ENCODE measurements at places on chromosomes 12 and 14. TPM values are rescaled to one million over a fixed set of nuclear protein-coding genes. Genes with fewer than 3 reads are reported as not detected.

The CLEC14A gene
- not detected for total RNA-seq

The SLC39A5 gene
- 1.3 TPM for total RNA-seq

- peaks cover 24% of the 10 kb centered on the region for H3K36me3 ChIP-seq
- no peaks in the 10 kb centered on the region for H3K27me3 ChIP-seq
- no peak overlapping the region for H3K27ac ChIP-seq
- no peak for DNase-seq
- no peak overlapping the region for H3K4me3 ChIP-seq
Observed at GRCh38 chr14:58315606-58316005, 17.3 kb downstream of the ARID4A start.

DNA sequence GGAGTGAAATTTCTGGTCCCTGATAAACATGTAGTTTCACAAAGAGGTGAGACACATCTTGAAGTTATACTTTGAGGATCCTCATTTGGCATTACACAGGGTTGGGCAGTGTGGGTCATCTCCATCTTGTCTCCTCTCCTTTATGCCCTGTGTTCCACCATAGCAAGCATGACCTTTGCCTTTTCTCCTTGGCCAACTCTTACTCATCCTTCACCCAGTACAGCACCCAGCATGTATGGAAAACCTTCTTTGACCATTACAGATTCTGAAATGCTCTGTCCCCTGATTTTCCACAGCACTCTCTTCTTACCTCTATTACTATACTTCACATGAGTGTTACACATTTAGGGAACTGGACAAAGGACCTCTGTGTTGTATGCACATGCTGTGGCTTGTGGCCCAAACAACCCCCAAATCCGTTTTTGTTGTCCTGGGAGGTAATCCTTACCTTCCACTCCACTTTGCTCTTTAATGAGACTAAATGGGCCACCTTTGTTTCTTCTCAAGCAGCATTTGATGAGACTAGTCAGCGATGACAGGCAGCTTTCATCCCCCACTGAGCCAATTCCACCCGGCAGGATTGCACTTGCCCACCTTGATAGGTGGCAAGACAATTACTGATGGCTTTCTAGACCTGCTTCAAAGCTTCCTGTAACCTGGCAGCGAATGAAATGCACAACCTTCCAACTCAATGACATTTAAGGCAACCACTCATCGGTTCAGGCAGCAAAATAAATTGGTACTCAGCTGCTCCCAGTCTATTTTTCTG is 163.5 kb downstream of the MON2 start:
- peaks cover 14% of the 10 kb centered on the region for H3K27me3 ChIP-seq
- H3K27ac ChIP-seq, result no peak overlapping the region
- H3K36me3 ChIP-seq, result no peaks in the 10 kb centered on the region
- no peak overlapping the region for H3K4me3 ChIP-seq
- peaks cover 44% of the 10 kb centered on the region for H3K4me1 ChIP-seq
- no peak for DNase-seq

- no peak for DNase-seq
- H3K27me3 ChIP-seq, result no peaks in the 10 kb centered on the region
- peak overlapping the region; percentile 41 for H3K27ac ChIP-seq
- peaks cover 52% of the 10 kb centered on the region for H3K4me1 ChIP-seq
- peaks cover 6% of the 10 kb centered on the region for H3K36me3 ChIP-seq
Observed at GRCh38 chr14:103402695-103403094, 17.5 kb downstream of the MARK3 start.

GRCh38 chr14:101628975-101629374 is 67.7 kb downstream of the DIO3 start:
- no peak for DNase-seq
- peaks cover 10% of the 10 kb centered on the region for H3K4me1 ChIP-seq

GRCh38 chr12:50051101-50051806 is 6.1 kb upstream of the ASIC1 start:
- no peaks in the 10 kb centered on the region for H3K36me3 ChIP-seq
- peaks cover 32% of the 10 kb centered on the region for H3K4me1 ChIP-seq
- no peak overlapping the region for H3K4me3 ChIP-seq
- no peak for DNase-seq
- no peak overlapping the region for H3K27ac ChIP-seq

The RNASE7 gene
- 0.66 TPM for total RNA-seq

- peaks cover 14% of the 10 kb centered on the region for H3K4me1 ChIP-seq
- no peak within 1 kb of the TSS for H3K27ac ChIP-seq
- H3K4me3 ChIP-seq, result peak within 1 kb of the TSS; percentile 78
- H3K36me3 ChIP-seq, result no peaks in the 10 kb centered on the region
- peaks cover 56% of the 10 kb centered on the region for H3K27me3 ChIP-seq
Observed at GRCh38 chr12:51591016-51591901, at the start of gene SCN8A. SCN8A (plus strand) TSS chr12:51591233; CDS start chr12:51662818, 71,585 bp downstream.

The LRRC9 gene
- total RNA-seq, result 0.34 TPM

DNA sequence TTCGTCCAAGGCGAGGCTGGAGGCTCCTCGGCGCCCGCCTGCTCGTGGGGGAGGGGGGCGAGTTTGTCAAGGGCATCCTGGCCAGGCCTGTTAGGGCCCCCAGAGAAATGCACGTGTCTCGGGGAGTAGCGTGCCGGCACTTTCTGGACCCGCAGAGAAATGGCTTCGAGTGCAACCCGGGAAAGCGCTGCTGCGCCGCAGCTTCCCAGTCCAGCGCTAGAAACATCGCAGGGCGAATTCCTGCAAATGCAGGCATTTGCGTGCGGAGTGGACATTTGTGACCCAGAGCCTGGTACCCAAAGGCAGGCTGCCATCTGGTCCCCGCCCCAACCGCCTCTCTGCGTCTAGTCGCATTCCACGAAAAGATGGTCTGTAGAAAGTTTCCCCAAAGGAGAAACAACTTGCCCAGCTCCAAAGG is 756 bp downstream of the LGR5 start:
- peak overlapping the region; percentile 72 for H3K4me3 ChIP-seq
- peaks cover 26% of the 10 kb centered on the region for H3K4me1 ChIP-seq
- H3K27me3 ChIP-seq, result peaks cover 84% of the 10 kb centered on the region

DNA sequence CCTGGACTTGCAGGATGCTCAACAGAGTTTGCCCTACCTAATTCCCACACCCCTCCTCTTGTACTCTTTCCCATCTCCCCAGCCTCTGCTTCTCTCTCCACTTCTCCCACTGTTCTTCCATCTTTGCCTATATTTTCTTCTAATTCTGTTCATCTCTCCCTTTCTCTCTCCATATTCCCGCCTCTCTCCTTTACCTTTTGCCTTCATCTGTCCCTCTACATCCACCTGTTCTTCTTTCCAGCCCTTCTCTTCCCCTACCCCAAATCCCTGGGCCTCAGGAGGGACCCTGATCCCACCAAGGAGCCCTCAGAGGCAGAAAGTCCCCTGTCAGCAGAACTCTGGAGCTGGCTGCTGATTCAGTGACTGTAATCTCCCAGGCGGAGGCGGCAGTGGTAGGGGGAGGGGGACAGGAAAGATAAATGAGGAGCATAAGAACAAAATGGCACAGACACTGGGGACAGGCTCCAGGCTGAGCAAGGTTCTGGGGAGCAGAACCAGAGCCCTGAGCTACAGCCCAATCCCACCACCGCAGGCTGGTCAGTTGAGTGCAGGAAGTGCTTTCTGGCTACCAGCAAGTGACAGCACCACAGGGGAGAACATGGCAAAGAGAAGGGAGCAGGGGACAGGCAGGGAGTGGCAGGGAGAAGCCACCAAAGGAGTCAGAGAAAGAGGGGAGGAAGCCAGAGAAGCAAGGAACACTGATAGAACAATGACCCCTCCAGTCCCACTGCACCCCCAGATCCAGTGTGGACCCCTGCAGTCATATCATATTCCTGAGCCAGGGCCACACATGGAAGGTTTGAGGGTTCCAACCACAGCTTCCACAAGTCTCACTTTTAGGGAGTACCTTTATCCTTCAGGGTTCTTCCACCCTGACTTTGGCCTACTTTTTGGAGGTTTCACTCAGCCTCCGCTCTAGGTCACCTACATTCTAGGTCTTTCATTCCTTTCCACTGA is 27.0 kb downstream of the SMUG1 start:
- no peak overlapping the region for H3K4me3 ChIP-seq
- H3K36me3 ChIP-seq, result no peaks in the 10 kb centered on the region
- peaks cover 76% of the 10 kb centered on the region for H3K4me1 ChIP-seq
- peak overlapping the region; percentile 85 for H3K27ac ChIP-seq
- DNase-seq, result no peak
- H3K27me3 ChIP-seq, result no peaks in the 10 kb centered on the region

DNA sequence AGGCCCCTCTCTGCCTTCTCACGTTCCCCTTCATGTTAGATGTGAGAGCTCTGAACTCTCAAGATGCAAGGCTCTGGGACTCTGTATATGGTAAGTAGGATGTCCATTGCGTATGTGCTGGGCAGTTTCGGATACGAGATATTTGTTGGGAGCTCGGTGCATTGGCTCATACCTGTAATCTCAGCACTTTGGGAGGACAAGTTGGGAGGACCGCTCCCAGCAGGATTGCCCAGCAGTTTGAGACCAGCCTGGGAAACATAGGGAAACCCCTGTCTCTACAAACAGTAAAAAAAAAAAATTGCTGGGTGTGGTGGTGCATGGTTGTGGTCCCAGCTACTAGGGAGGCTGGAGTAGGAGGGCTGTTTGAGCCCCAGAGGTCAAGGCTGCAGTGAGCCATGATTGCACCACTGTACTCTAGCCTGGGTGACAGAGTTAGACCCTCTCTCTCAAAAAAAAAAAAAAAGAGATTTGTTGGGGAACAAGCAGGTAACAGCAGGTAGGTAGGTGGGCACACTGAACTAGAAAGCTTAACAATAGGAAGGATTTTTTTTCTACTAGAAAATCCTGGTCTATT is 3.4 kb downstream of the TMEM120B start:
- no peak overlapping the region for H3K27ac ChIP-seq
- no peak overlapping the region for H3K4me3 ChIP-seq
- no peak for DNase-seq
- H3K36me3 ChIP-seq, result peaks cover 2% of the 10 kb centered on the region
- H3K4me1 ChIP-seq, result peaks cover 25% of the 10 kb centered on the region
- no peaks in the 10 kb centered on the region for H3K27me3 ChIP-seq

The CCDC177 gene
- 0.24 TPM for total RNA-seq

- no peaks in the 10 kb centered on the region for H3K36me3 ChIP-seq
- peaks cover 59% of the 10 kb centered on the region for H3K4me1 ChIP-seq
- H3K27me3 ChIP-seq, result no peaks in the 10 kb centered on the region
- H3K27ac ChIP-seq, result peak overlapping the region; percentile 35
Observed at GRCh38 chr12:90974286-90974685, 19.3 kb upstream of the CCER1 start.

DNA sequence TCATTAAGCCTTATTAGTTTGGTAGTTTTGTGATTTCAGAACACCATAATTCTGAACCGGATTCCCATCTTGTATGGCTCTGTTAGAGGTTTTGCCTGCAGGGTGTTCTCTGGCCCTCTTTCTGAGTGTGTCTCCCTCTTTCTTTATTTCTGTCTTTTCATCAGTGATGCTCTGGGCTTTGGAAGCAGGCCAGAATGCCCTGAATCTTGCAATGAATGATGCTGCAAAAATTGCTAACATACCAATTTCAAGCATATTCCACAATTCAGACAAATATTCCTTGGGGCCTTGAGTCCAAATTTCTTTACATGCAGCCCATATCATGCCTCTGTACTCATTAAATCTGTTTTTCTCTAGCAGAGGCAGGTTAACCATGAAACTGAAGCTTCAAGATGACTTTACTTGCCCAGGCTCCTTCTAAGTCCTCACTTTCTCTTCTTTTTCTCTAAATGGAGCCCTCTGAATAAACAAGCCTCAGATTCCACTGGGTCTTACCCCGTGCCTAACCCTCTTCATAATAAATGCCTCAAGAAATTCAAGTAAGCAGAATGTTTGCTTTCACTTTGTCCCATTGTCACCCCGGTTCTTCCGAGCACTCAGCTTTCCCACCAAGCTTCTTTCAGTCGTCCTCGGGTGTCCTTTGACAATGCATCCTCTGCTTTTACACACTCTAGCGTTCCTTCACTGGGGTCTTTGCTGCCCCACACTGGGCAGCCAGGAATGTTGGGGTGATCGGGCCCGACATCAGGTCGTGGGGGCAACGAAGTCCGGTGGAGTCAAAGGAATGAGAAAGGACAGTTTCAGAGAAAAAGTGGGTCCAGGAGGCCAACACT is 78.8 kb upstream of the SLC38A4 start:
- peaks cover 8% of the 10 kb centered on the region for H3K4me1 ChIP-seq
- no peaks in the 10 kb centered on the region for H3K27me3 ChIP-seq
- peaks cover under 1% of the 10 kb centered on the region for H3K36me3 ChIP-seq
- DNase-seq, result no peak
- H3K27ac ChIP-seq, result peak overlapping the region; percentile 2

The EML5 gene
- 2.0 TPM for total RNA-seq

The BTBD6 gene
- 41.2 TPM for total RNA-seq

DNA sequence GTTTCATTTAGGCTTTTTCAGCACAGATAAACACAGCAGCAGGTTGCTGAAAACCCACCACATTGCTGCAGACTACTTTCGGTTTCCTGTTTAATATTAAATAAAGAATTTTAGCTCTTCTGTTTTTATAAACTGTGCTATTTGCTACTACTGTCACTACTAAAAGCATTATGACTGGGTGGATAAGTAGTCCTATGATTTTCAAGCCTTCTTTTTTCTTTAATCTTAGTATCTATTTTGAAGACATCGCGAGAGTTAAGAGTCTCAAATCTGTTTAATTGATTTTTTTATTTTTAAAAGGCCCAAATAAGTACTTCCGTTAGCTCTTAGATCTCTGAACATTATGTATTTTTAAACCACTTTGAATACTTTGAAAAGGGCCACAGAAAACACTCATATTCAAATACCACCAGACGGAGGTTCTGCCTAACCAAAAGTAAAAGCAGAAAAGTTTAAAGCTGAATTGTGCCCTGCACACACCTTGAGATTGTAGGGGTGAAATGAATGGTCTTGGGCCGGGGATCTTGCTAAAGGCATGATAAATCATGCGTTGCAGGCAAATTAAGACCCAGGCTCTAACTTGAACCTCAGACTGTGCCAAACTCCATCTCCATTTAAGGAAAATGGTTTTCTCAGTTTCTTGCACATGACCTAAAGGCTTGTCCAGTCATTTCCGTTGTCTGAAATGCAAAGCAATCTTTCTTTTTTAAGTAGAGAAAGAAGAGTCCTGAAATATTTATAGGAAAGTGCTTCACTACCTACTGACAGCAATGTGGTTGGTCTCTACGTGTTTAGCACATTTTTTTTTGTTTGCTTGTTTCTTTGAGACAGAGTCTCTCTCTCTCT is 13.6 kb upstream of the FOXN3 start:
- H3K27ac ChIP-seq, result peak overlapping the region; percentile 91
- peaks cover 51% of the 10 kb centered on the region for H3K4me1 ChIP-seq
- no peak overlapping the region for H3K4me3 ChIP-seq
- no peaks in the 10 kb centered on the region for H3K27me3 ChIP-seq
- no peak for DNase-seq

- no peak overlapping the region for H3K27ac ChIP-seq
- no peaks in the 10 kb centered on the region for H3K27me3 ChIP-seq
- no peak overlapping the region for H3K4me3 ChIP-seq
Observed at GRCh38 chr12:95412482-95413311, 61.3 kb upstream of the METAP2 start.

DNA sequence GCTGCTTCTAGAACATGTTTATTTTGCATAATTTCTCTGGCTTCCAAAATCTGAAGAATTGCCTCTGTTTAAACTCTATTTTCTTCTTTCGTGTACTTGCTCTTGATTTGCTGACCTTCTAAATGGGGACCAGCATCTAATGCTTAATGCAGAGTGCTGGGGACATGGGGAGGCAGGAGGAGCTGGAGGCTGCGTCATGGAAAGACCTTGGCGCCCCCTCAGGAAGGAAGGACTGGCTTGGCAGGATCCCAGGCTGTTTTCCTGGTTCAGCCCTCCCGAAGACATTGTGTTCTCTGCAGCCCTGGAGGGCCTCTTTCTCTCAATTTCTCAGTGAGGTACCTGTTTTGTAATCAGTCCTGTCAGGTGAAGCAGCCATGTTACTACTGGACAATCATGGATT is 5.5 kb downstream of the PRKCH start:
- H3K27ac ChIP-seq, result no peak overlapping the region
- H3K4me1 ChIP-seq, result peaks cover 15% of the 10 kb centered on the region
- H3K36me3 ChIP-seq, result peaks cover 2% of the 10 kb centered on the region
- H3K27me3 ChIP-seq, result peaks cover 45% of the 10 kb centered on the region

The KRT6C gene
- not detected for total RNA-seq
